Esophagus squamous epithelium (tissue), 5 donors: ENCODE measurements at places on chromosomes 11 and 22.
A peak's percentile ranks its signal among the peaks of the same experiment; 100 is the strongest.

DNA sequence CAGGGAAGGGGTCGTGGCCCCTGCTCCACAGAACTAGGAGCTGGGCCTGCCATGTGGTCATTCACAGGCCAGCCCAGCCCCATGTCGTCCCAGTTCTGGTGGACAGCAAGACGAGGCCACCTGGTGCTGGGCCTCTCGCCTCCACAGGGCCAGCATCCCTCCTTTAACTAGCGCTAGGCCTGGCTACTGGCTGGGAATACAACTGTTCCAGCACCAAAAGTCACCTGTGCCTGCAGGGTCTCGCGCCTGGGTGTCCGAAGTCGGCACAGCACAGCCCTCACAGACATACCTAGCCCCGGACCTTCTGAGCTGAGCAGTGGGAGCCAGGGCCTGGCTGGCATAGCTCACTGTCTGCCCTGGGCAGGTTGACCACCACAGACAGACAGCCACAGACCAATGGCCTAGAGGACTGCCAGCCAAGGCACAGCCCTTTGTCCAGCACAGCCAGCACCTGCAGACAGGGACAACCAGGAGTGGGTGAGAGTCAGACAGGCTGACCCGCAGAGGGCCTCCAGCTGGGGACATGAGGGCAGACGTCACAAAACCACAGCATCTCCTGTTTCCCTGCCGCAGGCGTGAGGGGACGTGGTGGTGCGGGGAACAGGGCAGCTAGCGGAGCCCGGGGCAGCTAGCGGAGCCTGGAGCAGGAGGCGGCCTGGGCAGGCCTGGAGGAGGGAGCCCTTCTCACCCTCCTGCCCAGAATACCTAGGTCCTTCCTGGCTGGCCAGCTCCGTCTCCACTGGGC lies 27.2 kb upstream of the TH start:
- no peak for DNase-seq

- no peak for DNase-seq
Observed at GRCh38 chr22:38081941-38082828, 1.8 kb downstream of the SLC16A8 start.

- no peak for DNase-seq
Observed at GRCh38 chr11:117185736-117186430, 7.3 kb downstream of the SIDT2 start.

DNA sequence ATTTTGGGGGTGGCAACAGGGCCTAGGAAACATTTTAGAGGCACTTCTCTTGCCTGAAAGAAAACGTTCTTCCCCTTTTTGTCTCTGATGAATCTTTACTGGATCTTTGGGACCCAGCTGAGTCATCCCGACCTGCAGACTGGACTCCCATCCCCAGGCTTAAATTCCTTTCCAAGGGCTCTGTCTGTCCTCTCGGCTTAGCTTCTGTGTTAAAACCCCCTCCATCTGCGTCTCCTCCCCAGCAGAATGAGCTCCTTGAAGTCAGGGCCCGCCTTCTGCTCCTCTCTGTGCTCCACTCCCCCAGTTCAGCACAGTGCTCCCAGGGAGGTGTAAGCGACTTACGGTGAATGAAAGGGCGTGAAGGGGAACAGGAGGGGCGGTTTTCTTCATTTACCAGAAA lies 895 bp upstream of the DAGLA start:
- no peak for DNase-seq

DNA sequence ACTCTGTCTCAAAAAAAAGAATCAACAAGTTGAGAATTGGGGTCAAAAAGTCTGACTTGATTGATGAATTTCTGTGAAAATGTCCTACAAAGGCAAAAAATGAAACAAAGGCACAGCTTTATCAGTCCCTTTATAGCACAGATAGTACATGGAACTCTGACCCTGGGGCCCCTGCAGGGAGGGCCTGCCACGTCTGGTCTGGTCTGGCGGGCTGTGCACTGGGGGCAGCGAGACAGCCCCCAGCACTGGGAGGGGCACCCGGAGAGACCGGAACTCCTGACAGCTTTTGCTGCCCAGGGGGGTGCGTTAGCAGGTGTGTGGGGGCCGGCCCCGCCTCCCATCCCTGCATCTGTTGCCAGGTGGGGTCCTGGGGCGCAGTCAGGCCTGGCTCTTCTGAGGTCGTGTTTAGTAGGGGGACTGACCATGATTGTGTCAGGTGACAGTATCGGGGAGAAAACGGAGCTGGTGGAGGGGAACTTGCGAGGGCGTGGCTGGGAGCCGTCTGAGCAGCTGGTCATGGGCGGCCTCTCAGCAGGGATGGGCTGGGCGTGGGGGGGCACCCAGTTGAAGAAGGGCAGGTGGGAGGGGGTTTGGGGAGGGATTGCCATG lies 51.7 kb downstream of the GRAMD4 start:
- DNase-seq = no peak

DNA sequence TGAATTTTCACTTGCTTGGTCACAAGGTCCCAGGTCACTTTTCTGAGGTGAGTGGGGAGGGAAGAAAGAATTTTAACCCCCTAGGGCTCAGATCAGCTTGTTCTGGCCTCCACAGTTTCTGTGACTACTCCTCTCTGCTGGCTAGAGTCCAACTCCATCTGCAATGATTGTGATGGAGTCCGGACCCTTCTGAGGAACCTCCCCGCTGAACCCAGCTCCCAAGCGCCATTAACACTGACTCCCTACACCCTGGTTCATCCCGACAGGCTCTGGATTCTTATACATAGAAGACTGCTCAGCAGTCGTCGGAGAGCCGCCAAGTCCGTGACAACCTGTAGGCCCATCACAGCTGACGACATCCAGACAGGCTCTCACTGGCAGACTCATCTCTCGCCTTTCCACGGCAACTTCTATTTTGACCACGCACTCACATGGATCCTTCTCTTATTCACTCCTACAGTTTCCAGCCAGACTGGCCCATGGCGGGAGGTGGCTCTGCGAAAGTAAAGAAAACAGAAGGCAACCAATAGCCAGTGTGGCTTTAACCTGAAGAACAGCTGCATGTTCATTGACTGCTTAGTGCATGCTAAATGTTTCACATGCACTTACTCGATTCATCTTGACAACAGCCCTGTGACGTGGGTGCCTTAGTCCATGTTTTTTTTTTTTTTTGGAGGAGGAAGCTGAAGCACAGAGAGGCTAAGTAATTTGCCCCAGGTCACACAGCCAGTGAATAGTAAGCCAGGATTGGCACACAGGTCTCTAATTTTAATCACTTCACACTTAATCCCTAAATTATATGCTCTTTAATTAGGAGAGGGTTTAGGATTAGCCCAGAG lies 68.0 kb upstream of the PRDM11 start:
- DNase-seq = no peak

DNA sequence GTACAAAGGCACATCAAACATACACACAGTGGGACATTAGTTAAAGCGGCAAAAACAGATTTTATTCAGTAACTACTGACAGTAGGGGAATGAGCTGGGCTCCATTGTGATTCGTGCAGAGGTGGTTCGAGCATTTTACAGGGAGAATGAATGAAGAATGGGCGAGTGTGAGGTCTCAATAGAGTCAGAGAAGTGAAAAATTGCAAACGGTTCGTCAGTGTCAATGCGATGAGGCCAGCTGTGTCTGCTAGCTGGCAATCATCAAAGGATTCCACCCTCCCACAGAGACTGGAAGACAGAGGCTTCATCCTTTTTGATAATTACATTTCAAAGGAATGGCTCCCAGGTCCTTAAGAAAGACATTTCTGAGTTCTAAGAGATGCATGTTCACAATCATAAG lies 17.4 kb downstream of the OR4D9 start:
- no peak for DNase-seq

GRCh38 chr22:47408409-47408808 lies 646.0 kb downstream of the TBC1D22A start:
- no peak for DNase-seq

DNA sequence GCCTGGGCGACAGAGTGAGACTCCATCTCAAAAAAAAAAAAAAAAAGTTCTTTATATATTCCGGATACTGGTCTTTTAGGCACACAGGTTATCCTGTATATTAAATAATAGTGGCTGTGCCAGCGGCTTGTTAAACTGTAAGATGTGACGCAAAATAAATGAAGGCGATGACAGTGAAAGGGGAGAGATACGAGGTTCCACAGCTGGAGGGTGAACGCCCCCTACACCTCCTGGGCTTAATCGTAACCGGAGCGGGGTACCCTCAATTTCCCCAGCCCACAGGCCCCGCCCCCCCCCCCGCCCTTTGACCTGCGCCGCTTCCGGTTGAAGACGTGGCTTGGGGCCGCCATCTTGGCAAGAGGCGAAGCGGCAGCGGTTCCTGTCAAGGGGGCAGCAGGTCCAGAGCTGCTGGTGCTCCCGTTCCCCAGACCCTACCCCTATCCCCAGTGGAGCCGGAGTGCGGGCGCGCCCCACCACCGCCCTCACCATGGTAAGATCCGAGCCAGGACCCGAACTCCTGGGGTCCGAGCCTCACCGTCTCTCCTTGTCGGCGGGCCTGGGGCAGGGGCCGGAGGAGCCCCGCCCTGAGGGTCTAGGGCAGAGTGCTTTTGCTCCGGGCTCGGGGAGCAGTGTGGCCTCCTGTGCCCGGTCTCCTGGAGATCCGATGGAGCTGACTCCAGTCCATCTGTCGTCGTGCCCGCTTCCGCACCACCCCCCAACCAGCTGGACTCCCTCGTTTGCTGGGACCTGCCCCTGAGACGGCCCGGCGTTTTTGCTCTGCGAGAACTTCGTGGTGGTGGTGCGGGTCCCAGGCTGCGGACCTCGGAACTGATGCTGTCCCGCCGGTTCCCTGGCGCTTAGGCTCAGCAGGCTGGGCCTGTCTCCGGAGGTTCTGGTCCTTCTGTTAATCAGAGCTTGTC lies at the start of gene ARCN1:
TSS of gene ARCN1 (plus strand) at position 349 of the 920 bp plus-strand sequence. CDS start at position 488, 139 bp downstream.
- peak; percentile 13 for DNase-seq

DNA sequence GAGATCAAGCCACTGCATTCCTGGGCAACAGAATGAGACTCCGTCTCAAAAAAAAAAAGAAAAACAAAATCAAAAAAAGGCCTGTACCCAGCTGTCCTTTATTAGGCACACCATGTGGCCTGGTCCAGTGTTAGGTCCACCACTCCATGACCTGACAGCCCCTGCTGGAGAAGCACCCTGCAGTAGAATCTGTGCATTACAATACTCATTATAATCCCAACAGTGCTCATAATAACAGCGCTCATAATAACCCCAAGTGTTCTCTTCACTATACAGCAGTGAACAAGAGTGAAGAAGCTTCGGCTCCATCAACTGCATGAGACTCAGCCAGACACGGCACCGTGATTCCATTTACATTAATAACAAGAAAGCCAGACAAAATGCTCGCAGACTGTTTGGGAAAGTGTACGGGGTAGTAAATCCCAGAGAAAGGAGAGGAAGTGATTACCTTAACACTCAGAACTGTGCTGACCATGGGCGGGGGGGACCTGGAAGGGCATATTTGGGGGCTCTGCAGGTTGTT lies 8.9 kb upstream of the EHD1 start:
- no peak for DNase-seq

GRCh38 chr11:76325185-76325584 lies 55.7 kb downstream of the THAP12 start:
- DNase-seq = no peak

DNA sequence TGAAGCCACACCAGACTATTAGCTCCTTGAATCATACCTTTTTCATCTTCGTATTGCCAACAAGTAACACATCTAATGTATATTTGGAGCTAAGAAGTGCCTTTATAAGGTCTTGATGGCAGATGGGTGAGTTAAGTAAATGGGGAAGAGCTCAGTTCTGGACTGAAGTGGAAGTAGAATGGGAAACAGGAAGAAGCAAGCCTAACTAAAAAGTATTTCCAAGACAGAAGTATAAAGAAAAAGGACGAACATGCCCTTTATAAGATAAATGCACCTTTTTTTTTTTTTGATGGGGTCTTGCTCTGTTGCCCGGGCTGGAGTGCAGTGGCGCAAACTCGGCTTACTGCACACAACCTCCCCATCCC lies 14.5 kb downstream of the CRTAM start:
- DNase-seq = no peak

GRCh38 chr11:115759622-115760460 lies 255.6 kb upstream of the CADM1 start:
- DNase-seq = no peak
